ENCODE measurements at places on chromosomes 5 and 9. TPM values are rescaled to one million over a fixed set of nuclear protein-coding genes. Genes with fewer than 3 reads are reported as not detected.
A peak's percentile ranks its signal among the peaks of the same experiment; 100 is the strongest.

The ABLIM3 gene
- 0.26 TPM for total RNA-seq

The CAMK2A gene
- total RNA-seq, result 0.31 TPM

The DPYSL3 gene
- 76.3 TPM for total RNA-seq

The BSPRY gene
- 17.9 TPM for total RNA-seq

DNA sequence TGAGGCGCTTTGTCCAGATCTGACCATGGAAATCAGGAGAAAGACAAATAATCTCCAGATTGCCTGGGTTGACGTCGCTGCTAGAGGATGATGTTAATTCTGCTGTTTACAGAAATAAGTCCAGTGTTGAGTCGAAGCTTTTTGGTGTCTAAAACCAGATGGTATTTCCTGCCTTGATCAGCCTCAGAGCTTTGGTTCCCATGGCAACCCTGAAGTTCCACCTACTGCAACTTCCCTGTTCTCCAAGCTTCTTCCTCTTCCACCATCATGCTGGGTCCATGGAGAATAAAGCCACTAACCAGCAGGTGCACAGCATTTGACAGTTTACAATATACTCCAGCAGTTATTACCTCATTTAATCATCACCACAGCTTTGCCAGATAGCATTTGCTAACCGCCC is 18.0 kb upstream of the GABBR2 start:
- no peaks in the 10 kb centered on the region for H3K36me3 ChIP-seq
- H3K27ac ChIP-seq, result no peak overlapping the region
- DNase-seq, result no peak
- peaks cover 31% of the 10 kb centered on the region for H3K27me3 ChIP-seq
- H3K4me3 ChIP-seq, result no peak overlapping the region
- H3K4me1 ChIP-seq, result no peaks in the 10 kb centered on the region

DNA sequence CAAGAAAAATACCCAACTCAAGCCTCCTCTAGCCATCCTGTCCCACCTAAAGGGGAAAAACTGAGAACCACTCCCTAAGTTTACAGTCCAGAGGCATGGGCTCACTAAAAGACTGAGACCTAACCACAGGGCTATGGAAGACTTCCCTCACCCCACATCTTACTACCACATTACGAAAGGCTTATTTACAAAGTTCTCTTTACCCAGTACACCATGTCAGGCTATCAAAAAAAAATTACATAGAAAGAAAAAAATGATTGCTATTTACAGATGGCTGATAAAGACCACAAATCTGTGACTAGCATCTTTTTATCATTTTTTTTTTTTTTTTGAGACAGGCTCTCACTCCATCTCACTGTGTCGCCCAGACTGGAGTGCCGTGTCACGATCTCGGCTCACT is 69.7 kb upstream of the TNPO1 start:
- no peak for DNase-seq
- no peaks in the 10 kb centered on the region for H3K27me3 ChIP-seq
- H3K36me3 ChIP-seq, result no peaks in the 10 kb centered on the region
- H3K4me3 ChIP-seq, result no peak overlapping the region
- H3K27ac ChIP-seq, result no peak overlapping the region

- H3K4me1 ChIP-seq, result no peaks in the 10 kb centered on the region
- no peaks in the 10 kb centered on the region for H3K36me3 ChIP-seq
- no peaks in the 10 kb centered on the region for H3K27me3 ChIP-seq
- H3K4me3 ChIP-seq, result no peak overlapping the region
- DNase-seq, result no peak
Observed at GRCh38 chr5:61670941-61671340, 338.9 kb downstream of the ZSWIM6 start.

DNA sequence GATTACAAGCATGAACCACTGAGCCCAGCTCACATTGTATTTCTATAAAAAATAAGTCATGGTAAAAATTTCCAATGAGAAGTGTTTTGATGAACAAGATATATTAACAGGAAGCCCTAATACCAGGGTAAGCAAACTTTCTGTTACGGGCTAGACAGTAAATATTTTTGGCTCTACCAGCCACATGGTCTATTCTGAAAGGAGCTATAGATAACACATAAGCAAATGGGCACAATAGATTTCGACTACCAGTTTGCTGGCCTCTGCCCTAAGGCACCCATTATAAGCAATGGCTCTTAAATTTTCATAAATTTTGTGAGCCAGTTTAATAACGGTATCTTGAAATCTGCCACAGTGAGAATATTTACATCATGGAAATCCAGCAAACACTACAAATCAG is 8.1 kb downstream of the UBQLN1 start:
- no peaks in the 10 kb centered on the region for H3K4me1 ChIP-seq
- no peak overlapping the region for H3K27ac ChIP-seq
- no peaks in the 10 kb centered on the region for H3K27me3 ChIP-seq
- H3K4me3 ChIP-seq, result no peak overlapping the region

GRCh38 chr9:27445688-27446087 is 78.4 kb upstream of the IFNK start:
- H3K27me3 ChIP-seq, result no peaks in the 10 kb centered on the region
- H3K4me1 ChIP-seq, result no peaks in the 10 kb centered on the region
- no peak overlapping the region for H3K27ac ChIP-seq
- H3K36me3 ChIP-seq, result no peaks in the 10 kb centered on the region

DNA sequence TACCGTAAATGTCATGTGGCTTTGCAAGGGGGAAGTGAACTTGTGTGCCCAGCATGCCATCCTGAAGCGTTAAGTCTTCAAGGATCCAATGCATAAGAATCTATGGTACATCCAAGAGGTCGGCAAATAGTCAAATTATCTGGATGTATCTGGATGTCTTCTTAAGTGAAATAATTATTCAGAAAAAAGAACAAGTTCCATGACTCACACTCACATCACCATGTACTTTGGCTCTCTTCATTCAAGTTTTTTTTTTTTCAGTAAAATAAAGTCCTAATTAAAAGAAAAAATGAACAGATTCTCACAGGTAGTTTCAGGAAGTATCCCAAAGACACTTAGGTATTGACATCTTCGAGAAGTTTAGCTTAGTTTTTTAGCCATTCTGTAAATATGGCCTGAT is 62.7 kb upstream of the MEGF10 start:
- H3K4me3 ChIP-seq, result no peak overlapping the region
- no peak overlapping the region for H3K27ac ChIP-seq
- no peaks in the 10 kb centered on the region for H3K4me1 ChIP-seq

- peaks cover 7% of the 10 kb centered on the region for H3K4me1 ChIP-seq
- H3K27me3 ChIP-seq, result peaks cover 18% of the 10 kb centered on the region
- no peak for DNase-seq
Observed at GRCh38 chr9:80059979-80060378, 488.2 kb downstream of the TLE4 start.

- H3K27me3 ChIP-seq, result no peaks in the 10 kb centered on the region
- peaks cover 6% of the 10 kb centered on the region for H3K4me1 ChIP-seq
- no peaks in the 10 kb centered on the region for H3K36me3 ChIP-seq
- DNase-seq, result no peak
- no peak overlapping the region for H3K4me3 ChIP-seq
Observed at GRCh38 chr5:115558388-115558956, 13.9 kb upstream of the FEM1C start.

GRCh38 chr5:155050384-155051019 is 36.9 kb downstream of the KIF4B start:
- H3K4me1 ChIP-seq, result peaks cover 11% of the 10 kb centered on the region
- no peak for DNase-seq
- H3K27ac ChIP-seq, result no peak overlapping the region
- no peaks in the 10 kb centered on the region for H3K36me3 ChIP-seq
- no peak overlapping the region for H3K4me3 ChIP-seq

DNA sequence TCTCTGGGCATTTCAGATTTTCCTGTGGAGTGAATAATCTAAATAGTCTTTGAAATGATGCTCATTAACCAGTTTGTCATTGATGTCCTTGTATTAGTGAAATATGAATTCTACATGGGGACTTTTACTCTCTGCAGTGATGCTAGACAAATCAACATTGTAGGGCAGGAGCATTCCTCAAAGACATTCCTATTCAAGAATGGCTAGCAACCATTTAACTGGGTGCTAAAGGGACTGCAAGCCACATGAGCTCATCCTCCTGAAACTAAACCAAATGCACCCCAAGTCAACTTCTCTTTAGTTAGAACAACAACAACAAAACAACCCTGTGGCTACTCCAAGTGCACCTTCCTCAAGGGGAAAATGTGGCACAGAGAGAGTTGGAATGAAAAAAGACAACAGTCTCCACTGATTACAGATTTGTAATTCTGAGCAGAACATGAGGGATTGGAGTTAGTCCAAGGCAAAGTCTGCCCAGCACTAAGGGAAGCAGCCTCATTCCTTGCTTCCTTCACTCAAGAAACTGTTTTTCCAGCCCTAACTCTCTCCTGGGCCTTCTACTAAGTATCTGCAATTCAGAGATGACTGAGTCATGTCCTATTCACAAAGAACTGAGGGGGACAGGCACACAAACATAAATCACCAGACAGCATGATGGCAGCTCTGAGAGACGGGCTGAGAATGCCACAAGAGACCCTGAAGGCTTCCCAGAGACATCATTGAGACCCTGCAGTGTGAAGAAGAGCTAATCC is 82.0 kb upstream of the WWC1 start:
- no peak for DNase-seq
- H3K27ac ChIP-seq, result peak overlapping the region; percentile 1
- no peaks in the 10 kb centered on the region for H3K27me3 ChIP-seq
- no peaks in the 10 kb centered on the region for H3K4me1 ChIP-seq
- no peaks in the 10 kb centered on the region for H3K36me3 ChIP-seq

DNA sequence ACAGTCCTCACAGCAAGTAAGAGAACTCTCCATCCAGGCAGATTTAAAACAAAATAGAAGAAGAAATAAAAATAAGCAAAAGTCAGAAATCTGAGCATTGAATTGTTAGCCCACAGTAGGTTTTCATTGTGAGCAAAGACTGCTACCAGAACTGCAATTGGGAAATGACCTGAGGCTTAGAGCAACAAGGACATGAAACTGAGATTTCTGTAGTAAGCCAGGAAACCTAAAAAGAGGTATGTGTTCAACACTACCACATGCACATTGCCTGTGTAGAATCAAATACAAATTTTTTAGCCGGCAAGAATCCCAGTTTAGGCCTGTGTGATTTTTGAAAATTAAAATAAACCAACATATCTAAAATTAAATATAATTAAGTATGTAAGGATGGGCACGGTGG is 928.4 kb upstream of the WWC1 start:
- DNase-seq, result no peak
- no peaks in the 10 kb centered on the region for H3K4me1 ChIP-seq
- H3K27me3 ChIP-seq, result no peaks in the 10 kb centered on the region
- no peaks in the 10 kb centered on the region for H3K36me3 ChIP-seq
- H3K27ac ChIP-seq, result no peak overlapping the region

GRCh38 chr9:13146840-13147239 is 132.7 kb downstream of the MPDZ start:
- no peak for DNase-seq
- H3K27me3 ChIP-seq, result no peaks in the 10 kb centered on the region
- no peak overlapping the region for H3K27ac ChIP-seq
- H3K36me3 ChIP-seq, result peaks cover 21% of the 10 kb centered on the region
- no peak overlapping the region for H3K4me3 ChIP-seq
- no peaks in the 10 kb centered on the region for H3K4me1 ChIP-seq

DNA sequence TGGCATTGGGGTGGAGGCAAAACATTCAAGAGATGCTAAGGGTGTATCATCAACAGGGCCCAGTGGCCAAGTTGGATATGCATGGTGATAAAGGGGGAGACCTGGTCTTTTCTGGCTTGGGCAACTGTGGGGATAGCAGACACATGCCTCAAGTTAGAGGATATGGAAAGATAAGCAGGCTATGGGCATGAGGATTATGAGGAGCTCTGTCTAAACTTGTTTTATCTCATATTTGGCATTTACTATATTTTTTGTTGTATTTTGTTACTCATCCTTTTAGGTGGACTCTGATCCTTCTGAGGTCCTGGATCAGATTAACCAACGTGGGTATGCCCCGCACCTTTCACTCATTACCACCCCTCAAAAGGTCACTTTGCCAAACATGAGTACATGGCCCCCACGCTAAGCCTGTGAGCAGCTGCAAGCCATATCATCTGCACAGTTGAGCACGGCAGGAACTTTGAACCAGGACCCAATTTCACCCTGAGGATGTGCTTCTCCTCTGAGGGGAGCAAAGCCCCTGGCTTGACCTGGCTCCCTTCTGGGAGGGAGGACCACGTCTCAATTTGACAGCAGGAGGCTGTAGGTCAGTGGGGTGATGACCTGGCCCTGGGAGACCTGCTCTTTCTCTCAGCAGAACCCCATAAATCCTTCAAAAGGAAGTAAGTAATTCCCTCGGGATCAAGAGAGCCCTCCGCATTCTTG is 71.1 kb upstream of the CD180 start:
- peak overlapping the region; percentile 46 for H3K27ac ChIP-seq
- H3K27me3 ChIP-seq, result no peaks in the 10 kb centered on the region
- H3K36me3 ChIP-seq, result no peaks in the 10 kb centered on the region

GRCh38 chr5:57976506-57976905 is 483.4 kb downstream of the PLK2 start:
- H3K36me3 ChIP-seq, result no peaks in the 10 kb centered on the region
- no peak overlapping the region for H3K4me3 ChIP-seq

GRCh38 chr5:38107096-38107495 is 151.3 kb upstream of the EGFLAM start:
- DNase-seq, result no peak
- no peaks in the 10 kb centered on the region for H3K36me3 ChIP-seq
- no peak overlapping the region for H3K4me3 ChIP-seq
- no peaks in the 10 kb centered on the region for H3K27me3 ChIP-seq

- DNase-seq, result no peak
- H3K4me3 ChIP-seq, result no peak overlapping the region
- no peaks in the 10 kb centered on the region for H3K36me3 ChIP-seq
- no peaks in the 10 kb centered on the region for H3K27me3 ChIP-seq
- no peak overlapping the region for H3K27ac ChIP-seq
Observed at GRCh38 chr5:8561224-8561840, 692.4 kb downstream of the MTRR start.
